ENCODE measurements at places on chromosomes 2 and 18.
A peak's percentile ranks its signal among the peaks of the same experiment; 100 is the strongest.

DNA sequence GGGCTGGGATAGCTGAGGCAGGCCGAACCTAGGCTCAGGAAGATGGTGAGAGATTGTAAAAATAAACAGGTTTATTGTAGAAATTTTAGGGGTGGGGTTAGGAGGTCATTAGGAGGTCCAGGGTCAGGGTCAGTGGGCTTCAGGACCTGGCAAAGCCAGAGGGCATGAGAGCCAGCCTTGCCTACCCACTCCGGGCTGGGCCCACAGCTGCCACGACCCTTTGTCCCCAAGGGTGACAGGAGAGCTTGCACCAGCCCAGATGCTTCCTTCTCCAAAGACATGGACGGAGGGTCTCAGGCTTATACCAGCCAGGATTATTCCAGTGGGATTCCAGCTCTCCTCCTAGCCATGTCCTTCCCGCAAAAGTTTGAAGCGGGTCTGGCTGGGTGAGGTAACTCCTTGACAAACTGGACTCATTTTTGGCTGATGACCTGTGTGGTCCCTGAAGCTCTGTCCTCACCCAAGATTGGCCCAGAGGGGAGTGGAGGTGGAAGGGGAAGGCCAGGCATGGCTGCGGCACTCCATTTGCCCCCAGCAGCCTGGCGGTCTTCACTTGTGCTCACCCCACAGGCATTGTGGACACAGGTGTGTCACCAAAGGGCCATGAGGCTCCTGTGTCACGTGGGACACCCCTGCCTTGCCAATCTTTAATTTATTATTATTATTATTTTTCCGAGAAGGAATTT is 23.8 kb upstream of the ATOH8 start:
- DNase-seq: no peak

DNA sequence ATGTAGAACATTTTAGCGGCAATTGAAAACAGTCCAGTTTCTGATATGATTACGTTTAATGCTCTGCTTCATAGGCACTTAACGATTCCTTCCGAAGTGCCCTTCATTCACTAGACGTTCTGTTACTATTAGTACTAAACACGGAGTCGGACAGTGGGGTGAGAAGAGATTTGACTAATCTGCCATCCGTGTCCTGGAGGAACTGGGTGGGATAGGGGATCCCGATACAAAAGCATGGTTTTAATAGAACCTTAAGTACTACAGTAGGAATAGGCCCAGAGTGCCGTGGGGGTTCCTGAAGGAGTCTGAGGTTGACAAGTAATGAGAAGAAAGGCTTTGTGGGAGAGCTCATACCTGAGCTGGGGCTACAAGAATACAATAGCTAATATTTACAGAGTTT is 631 bp downstream of the MORN2 start:
- no peak for DNase-seq

- no peak for DNase-seq
These were observed 37.2 kb upstream of the THSD7B start for GRCh38 chr2:136727973-136728699.

GRCh38 chr18:45731716-45732115 is 7.7 kb downstream of the SLC14A1 start:
- DNase-seq: no peak

GRCh38 chr18:14922965-14923565 is 175.1 kb downstream of the ANKRD30B start:
- peak; percentile 57 for DNase-seq

GRCh38 chr2:64342195-64343099 is 111.5 kb upstream of the LGALSL start:
- DNase-seq: no peak

- no peak for DNase-seq
These were observed 55.6 kb upstream of the DLGAP1 start for GRCh38 chr18:4510711-4511110.

- no peak for DNase-seq
These were observed 46.6 kb downstream of the VAPA start for GRCh38 chr18:9960258-9960904.

DNA sequence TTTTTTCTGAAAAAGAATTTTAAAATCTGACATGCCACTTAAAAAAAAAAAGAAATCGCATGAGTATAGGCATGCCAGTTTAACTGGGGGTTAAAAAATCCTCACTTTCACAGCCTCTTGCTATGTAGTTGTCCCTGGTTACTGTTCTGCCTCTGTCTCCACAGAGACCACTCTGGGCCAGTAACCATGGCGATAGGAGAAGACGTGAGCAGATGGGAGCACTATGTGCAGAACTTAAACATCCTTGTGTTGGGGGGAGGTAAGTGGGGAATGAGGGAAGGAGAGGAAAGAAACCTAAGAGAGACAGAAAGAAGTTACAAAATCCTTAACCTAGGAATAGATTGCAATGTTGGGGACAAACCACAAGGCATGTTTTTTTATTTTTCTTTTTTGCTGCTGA is 75.9 kb upstream of the CYRIA start:
- DNase-seq: no peak

Data from osteocyte (in vitro differentiated cells).